ENCODE measurements at places on chromosomes 5 and 9.

GRCh38 chr9:1761807-1762206 lies 253.3 kb upstream of the SMARCA2 start:
- no peak for DNase-seq

DNA sequence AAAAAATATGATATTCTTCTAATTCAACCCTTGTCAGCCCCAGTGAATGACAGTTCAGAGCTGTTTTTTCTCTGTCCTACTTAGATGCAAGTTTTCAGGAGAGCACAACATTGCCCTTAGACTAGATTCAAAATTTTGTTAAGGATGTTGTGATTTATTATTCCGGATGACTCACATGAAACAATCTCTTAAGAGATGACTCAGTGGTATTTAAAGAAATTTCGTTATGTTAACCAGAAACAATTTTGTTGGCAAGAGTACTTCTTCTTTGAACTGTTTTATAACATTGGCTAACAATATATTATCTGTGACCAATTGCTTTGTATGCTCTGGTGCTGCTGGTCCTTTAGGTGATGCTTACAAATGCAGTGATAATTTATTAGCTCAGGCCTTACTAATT lies 132.0 kb downstream of the IZUMO3 start:
- DNase-seq: no peak

DNA sequence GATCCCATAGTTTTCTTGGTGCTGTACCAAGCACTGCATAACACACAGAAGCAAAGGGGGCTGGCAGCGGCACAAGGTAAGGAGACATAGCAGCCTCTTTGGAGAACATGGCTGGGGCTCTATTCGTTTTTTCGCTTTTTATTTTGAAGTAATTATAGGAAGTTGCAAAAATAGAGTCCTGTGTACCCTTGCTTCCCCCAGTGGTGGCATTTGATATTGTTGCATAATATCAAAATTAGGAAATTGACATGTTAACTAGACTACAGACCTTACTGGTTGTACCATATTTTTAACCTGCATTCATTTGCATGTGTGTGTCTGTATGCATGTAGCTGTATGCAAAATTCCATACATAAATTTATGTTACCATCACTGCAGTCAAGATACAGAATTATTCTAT lies 6.6 kb upstream of the UBQLN1 start:
- DNase-seq: no peak

- DNase-seq: no peak
Measured at GRCh38 chr9:31671011-31671410, 713.4 kb upstream of the ACO1 start.

- DNase-seq: no peak
Measured at GRCh38 chr9:126372716-126373115, 46.1 kb downstream of the MVB12B start.

- DNase-seq: no peak
Measured at GRCh38 chr9:127877566-127877998, at the start of gene AK1. TSS of gene AK1 (minus strand) at chr9:127877675. CDS start at chr9:127874617, 3,058 bp downstream.

DNA sequence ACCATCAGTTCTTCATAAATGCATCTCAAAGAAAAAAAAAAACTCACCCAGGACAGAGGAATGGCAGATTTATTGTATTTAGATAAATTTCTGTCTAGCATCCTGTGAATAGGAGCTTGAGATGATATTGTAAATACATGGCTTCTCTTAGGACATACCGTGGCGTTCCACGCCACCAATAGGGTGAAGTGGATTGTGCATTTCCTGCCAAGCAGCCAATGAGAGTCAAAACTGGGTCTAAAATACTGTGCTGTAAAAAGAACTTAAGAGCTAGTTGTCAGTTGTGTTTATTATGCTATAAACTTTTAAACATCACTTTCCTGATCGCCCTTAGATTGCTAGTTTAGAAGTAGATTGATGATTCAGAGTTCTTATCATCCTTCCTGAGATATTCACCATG lies 20.9 kb upstream of the TRPM6 start:
- no peak for DNase-seq

- no peak for DNase-seq
Measured at GRCh38 chr9:72907421-72907820, 45.4 kb downstream of the ALDH1A1 start.

- no peak for DNase-seq
Measured at GRCh38 chr5:27706832-27707231, 668.4 kb upstream of the CDH9 start.

GRCh38 chr5:96377597-96377996 lies 55.5 kb downstream of the PCSK1 start:
- no peak for DNase-seq

DNA sequence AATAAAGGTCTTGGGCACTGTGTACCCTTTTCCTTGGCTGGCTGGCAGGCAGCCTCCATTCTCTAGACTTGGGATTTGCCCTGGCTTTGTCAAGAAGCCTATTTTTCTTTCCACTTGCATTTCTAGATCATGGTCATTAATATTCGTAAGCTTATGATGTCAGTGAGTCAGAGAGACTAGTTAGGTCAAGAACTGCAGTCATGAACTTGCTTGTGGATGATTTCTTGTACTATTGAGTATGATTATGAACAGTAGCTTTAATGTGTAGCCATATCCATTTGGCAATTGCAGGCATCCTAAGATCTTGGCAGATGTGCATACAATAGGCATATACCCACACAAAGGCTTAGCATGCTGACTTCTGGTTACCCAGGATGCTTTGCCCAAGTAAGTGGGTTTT lies 186.8 kb upstream of the CLINT1 start:
- no peak for DNase-seq

GRCh38 chr9:121267689-121268597 lies at the start of gene GSN:
TSS of gene GSN (plus strand) at chr9:121268162. CDS start at chr9:121301972, 33,810 bp downstream.
- peak; percentile 30 for DNase-seq

- peak; percentile 21 for DNase-seq
Measured at GRCh38 chr5:3602785-3603502, 7.3 kb downstream of the IRX1 start.

DNA sequence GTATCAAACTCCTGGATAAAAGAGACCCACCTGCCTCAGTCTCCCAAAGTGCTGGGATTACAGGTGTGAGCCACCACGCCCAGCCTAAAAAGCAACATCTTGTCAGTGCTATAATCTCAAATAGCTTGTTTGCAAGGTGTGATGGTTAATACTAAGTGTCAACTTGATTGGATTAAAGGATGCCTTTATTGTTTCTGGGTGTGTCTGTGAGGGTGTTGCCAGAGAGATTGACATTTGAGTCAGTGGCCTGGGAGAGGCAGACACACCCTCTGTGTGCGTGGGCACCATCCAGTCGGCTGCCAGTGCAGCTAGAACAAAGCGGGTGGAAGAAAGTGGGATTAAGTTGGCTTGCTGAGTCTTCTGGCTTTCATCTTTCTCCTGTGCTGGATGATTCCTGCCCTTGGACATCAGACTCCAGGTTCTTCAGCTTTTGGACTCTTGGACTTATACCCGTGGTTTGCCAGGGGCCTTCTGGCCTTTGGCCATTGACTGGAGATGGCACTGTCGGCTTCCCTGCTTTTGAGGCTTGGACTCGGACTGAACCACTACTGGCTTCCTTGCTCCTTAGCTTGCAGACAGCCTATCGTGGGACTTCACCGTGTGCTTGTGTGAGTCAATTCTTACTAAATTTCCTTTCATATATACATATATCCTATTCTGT lies 28.1 kb downstream of the TARS1 start:
- DNase-seq: no peak

DNA sequence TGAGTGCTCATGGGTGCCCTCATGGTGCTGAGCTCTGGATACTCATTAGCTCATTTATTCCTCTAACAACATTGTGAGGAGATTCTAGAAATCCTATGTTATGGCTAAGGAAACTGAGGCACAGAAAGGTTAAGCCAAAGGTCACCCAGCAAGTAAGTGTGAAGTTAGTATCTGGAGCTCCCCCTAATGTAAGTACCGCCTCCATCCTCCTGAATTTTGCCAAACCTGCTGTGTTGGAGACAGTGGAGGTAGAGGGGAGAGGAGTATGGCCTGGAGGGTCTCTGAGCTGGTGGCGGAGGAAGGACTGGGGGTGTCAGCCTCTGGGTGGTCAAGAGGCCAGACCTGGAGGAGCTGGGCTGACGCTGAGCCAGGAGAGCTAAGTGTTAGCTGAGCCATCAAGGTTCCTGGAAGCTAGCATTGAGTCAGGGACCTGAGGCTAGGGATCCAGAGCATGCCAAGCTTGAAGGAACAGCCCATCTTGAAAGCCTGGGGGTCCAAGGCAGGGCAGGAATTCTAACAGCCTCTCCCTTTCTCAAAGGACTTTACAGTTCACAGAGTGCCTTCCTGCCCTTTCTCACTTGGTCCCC lies 114.8 kb downstream of the RGS3 start:
- DNase-seq: no peak
